ENCODE measurements at places on chromosomes 1 and 21.

DNA sequence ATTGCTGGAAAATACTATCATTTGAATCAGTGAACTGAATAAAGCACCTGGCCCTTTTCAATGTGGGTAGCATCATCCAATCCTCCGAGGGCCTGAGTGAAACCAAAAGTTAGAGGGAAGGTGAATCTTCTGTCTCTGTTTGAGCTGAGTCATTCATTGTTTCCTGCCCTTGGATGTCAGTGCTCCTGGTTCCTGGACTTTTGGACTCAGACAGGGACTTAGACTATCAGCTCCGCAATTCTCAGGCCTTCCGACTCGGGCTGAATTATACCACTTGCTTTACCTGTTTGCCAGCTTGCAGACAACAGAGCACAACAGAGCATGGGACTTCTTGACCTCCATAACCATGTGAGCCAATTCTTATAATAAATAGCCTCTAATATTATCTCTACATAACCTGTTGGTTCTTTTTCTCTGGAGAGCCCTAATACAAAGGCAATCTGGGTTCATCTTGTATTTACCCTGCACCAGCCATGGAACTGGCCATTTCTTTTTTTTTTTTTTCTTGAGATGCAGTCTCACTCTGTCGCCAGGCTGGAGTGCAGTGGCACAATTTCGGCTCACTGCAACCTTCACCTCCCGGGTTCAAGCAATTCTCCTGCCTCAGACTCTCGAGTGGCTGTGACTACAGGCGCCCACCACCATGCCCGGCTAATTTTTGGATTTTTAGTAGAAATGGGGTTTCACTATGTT, 19.2 kb upstream of the VASH2 start:
- DNase-seq = no peak

GRCh38 chr1:115073298-115074087, 15.8 kb downstream of the TSPAN2 start:
- DNase-seq = no peak

- no peak for DNase-seq
Measured at GRCh38 chr1:116107371-116107770, 3.8 kb upstream of the MAB21L3 start.

DNA sequence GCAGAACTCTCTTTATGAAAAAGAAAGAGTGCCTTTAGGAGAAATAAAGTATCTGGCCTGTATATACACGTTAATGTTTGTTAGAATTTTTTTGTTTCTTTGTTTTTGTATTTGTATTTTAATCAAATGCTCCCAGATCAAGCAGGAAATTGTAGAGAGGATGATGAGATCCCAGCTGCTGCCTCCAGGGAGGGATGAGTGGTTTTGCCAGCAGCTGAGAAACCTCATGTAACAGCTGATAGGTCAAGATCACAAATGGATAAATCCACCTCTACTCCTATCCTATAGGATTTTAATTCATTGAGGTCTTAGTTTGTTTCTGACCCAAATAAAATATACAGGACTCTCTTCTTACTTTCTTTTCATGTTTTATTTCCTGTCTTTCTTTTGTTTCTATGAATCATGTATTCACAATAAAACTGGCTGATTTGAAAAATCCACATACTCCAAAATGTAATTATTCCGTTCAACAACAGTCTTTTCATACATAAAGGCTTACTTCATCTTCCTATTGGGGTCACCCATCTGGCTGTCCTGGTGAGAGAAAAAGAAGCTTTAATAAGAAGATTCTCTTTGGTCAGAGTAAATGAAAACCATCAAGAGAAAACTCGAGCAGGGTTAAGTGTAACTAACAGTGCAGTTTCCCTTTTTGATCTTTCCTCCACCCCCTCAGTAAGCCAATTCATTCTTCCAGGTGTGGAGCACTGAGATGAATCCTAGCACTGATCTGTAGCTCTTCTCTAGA, 129.3 kb upstream of the PLPPR5 start:
- no peak for DNase-seq

DNA sequence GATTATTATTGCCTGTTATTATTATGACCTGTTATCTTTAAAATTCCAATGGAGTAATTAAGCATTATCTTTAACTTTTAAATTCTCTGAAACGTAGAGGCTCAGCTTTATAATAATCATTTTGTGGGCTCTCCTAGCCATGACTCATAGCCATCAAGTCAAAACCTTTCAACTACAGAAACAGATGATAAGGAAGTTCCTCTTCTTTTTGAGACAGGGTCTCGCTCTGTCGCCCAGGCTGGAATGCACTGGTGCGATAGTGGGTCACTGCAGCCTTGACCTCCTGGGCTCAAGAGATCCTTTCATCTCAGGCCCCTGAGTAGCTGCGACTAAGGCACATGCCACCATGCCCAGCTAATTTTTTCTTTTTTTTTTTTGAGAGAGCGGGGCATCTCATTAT, 43.5 kb downstream of the CHML start:
- DNase-seq = no peak

DNA sequence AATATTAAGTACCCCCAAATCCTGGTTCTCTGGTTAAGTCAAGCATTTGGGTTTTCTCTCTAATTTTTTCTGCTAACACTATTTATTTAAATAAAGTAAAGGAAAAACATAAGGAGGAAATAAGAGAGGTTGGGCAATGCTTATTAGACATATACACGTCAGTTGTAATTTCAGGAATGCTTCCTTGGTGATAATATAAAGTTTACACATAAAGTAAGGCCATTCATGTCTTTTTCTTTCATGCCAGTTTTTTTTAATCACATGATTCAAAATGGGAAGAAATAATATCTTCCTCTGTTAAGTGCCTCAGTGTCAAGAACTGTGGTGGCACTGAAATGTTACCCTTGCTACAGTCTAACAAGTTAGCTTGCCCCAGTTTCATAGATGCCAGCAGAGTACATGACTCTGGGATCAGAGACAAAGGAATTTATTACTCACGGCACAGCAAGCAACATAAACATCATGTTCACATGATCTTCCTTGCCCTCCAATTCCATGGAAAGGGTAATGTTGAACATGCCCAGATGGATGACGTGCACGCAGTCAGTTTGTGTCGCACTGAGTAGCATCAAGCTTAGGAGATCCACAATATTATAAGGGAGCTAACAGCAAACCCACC, 184.9 kb downstream of the PLA2G4A start:
- DNase-seq = no peak

GRCh38 chr1:44862829-44863401, 19.9 kb upstream of the PTCH2 start:
- DNase-seq = no peak

- no peak for DNase-seq
Measured at GRCh38 chr1:80640978-80641377, 1159.8 kb upstream of the ADGRL2 start.
